Stimulated activated CD8-positive, alpha-beta memory T cell treated with anti-CD3 and anti-CD28 coated beads, Interleukin-4, amount 100 ng/mL, for 48 hours (primary cell): ENCODE measurements at places on chromosomes 4 and X.

GRCh38 chrX:152480269-152481212 lies 29.4 kb upstream of the GABRA3 start:
- DNase-seq, result no peak

GRCh38 chr4:47774079-47774478 lies 63.8 kb downstream of the CORIN start:
- DNase-seq, result no peak

- no peak for DNase-seq
Observed at GRCh38 chr4:165844161-165844560, 28.9 kb upstream of the TLL1 start.

GRCh38 chrX:71183341-71183740 lies 38.7 kb downstream of the NLGN3 start:
- no peak for DNase-seq
